ENCODE measurements at places on chromosomes 7 and 10. TPM values are rescaled to one million over a fixed set of nuclear protein-coding genes. Genes with fewer than 3 reads are reported as not detected.

GNGT1 gene
- total RNA-seq, result not detected

GATA3 gene
- 0.09 TPM for total RNA-seq

PPP1R3C gene
- 0.72 TPM for total RNA-seq

ZNF32 gene
- 29.2 TPM for total RNA-seq

SPDYE16 gene
- total RNA-seq, result not detected

MOGAT3 gene
- not detected for total RNA-seq

TCAF2 gene
- 5.2 TPM for total RNA-seq
